ENCODE measurements at places on chromosomes 6 and 20.

- DNase-seq: no peak
Observed at GRCh38 chr20:21840991-21841390, 135.5 kb downstream of the PAX1 start.

DNA sequence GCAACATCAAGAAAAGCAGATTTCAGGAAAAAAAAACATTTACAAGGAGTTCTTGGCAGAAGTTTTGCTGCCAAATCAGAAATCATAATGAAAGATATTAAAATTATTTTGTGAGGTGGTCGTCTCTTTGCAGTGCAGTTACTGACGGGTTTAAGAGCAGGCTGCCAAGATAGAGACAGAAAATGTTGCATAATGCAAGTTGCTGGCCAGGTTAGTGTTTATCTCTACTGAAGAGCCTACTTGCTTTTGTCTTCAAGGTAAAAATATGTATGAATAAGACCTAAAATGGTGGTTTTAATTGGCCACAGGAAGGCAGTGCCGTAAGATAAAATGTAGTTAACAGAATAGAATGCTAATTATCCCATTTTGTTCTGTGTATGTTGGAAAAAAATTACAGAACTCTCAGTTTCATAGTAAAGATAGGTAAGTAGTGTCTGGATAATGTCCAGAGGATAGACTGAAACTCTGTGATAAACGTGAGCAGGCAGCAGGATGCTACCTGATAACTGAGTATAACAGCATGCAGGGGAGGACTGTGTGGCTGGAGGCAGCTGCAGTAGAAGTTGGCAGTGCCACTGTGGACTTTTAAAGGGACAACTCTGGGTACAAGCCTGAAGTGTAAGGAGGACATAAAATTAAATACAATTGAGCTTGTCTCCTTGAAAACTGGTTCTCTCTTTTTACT, 13.9 kb downstream of the FOXO3 start:
- DNase-seq: no peak

- no peak for DNase-seq
Observed at GRCh38 chr20:16263582-16263981, 309.7 kb downstream of the KIF16B start.

GRCh38 chr20:62288535-62289105, 14.2 kb upstream of the ADRM1 start:
- DNase-seq: no peak

- DNase-seq: no peak
Observed at GRCh38 chr6:29665942-29666825, 9.3 kb downstream of the MOG start.
